Keratinocyte (primary cell): ENCODE measurements at places on chromosomes 2 and 18.

DNA sequence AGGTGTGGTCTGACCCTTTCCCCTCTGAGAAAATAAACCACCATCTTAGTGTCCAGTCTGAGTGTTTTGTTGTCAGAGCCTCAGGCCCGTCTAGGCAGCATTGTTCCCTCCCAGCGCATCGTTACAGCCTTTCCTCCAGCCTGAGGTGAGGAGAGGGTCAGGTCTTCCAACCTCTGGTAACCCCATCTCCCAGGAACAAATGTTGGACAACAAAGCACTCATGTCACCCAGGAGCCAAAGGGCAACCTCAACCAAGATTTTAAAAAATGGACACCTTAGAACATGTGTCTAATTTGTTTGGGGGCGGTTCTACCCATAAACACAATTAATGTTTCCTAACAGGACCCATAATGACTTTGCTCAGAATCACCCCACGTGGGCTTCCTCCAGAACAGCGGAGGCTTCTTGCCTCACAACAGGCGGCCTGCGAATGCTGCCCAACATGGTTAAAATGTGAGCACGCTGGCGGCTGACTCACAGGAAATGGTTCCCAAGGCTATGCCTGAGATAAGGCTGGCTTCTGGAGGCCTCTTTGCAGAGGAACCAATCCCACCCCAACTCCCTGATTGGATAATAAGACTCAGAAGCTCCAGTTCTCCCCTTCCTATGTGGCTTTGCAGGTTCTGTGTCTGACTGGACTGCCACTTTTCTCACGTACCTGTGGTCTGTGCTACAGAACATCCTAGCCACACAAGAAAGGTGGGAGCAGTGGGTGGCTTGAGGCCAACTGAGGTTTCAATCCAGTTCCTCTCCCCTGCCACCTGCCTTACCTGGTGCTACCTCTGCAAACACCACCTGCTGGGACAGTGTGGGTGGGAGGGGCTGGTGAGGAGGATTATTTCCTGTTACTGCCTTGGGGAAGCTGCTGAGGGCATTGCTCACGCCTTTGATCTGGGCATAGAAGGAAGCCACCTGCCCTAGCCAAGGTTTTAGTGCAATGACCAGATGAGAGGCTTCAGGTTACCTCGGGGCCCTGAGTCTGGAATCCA, 108.8 kb downstream of the B3GNT2 start:
- no peak for DNase-seq

DNA sequence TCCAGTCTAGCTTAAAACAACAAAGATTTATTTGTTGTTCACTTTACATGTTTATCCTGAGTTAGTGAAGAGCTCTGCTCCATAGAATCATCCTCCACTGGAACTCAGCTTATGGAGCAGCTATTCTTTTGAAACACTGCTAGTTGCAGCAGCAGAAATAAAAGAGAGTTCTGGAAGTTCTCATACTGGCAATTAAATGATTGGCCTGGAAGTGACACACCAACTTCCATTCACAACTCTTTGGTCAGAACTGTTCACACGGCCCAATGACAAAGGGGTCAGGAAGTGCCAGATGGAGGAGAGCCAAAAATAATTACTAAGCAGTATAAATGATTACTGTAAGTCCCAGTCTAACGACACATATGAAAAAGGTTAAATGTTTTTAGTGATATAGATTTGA, 39.1 kb downstream of the FBXO11 start:
- no peak for DNase-seq

DNA sequence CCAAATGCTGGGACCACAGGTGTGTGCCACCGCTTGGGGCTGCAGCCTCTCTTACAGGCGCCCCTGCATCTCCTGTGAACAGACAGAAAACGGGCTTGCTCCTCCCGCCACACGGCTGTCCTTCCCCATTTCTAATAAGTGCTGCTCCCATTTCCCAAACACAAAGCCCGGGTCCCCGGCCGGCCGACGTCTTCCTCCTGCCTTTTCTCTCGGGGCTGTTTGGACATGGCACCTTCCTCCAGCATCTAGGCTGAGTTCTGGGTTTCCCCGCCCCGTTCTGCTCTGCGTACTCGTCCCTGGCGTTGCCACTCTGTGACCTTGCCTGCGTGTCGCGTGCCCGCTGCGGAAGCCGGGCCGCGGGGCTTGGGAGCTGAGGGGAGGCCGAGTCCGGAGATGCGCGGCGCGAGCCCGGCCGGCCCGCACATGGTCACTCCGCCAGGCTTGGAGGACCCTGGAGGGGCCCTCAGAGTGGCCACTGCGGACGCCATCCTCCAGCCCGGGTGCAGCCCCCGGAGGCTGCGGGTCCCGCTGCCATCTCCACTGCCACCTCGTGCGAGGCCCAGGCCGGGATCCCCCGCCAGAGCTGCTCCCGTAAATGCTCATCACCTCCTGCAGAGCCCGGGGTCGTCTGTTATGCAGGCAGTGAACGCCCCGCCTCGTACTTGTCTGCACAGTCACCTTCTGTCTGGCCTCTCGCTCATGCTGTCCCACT, 26.3 kb downstream of the PRELID3A start:
- no peak for DNase-seq

DNA sequence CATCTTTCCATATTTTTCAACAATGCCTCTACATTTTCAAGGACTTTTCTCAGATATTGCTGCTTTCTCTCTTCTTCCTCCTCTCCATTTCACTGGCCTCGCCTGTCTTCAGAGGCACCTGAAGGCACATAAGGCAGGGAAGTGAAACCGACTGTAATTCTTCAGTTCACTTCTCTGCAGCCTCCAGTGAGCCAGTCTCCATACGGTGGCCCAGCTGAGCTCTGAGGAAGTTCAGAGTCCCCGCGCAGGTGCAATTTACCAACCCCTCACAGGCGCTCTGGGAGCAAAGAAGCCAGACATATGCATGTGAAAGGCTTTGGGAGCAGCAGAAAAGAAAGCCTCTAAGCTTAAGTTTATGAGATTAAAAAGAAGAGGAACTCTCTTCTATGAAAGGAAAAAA, 12.4 kb downstream of the KLHL14 start:
- DNase-seq = no peak

DNA sequence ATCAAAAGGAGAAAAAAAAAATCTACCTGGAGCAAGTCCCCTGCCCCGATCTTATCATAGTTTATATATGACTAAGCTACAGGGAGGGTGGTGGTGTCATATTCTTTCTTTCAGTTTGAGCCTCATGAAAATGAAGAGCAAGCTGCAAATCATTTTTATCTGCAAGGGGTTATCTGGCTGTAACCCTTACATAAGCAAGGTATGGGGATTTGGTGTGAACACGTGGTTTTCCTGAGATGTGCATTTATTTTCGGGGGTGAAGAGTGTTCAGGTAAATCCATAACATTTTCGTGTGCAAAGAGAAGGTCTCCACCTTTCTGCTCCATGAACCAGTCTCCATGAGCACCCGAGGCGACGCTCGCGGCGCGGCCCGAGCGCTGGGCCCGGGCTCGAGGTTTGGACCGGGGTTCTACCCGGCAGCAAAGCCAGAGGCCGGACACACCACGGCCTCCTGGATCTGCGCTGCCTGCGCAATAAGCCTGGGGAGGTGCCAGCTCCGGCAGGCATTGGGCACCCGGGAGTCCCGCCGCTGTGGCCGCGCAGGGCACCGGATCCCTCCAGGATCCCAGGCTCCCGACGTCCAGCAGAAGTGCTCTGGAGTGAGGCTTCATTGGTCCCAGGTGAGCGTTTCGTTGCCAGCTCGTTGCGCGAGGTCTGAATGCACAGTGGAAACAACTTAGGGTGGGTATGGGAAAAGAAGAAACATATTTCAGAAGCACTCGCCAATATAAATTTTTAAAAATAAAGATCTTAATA, 36.1 kb upstream of the GPD2 start:
- peak; percentile 9 for DNase-seq

DNA sequence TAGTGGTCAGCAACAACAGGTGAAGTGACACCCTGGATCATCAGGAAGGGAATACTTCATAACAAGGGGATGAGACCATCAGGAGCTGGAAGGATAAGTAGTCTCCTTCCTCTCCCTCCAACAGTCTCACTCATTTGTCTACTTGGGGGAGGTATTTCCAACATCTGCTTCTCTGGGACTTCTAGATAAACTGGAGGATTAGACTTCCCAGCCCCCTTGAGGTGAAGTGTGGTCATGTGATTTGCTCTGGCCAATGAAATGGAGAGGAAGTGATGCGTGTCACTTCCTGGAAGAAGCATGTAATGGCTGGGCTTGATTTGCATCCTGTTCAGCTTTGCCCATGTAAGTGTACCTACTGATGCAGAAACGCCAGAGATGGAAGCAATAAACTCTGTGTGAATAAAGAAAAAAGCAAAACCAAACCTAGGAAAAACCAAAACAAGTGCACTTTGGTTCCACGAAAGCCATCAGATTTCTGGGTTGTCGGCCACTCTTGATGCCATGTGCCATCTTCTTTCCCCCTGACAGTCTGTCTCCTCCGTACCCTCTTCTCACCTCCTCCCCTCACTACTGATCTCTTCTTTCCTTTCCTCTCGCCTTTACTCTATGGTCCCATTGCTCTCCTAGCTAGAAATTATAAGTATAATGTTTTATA, 76.1 kb upstream of the DNMT3A start:
- DNase-seq = no peak

DNA sequence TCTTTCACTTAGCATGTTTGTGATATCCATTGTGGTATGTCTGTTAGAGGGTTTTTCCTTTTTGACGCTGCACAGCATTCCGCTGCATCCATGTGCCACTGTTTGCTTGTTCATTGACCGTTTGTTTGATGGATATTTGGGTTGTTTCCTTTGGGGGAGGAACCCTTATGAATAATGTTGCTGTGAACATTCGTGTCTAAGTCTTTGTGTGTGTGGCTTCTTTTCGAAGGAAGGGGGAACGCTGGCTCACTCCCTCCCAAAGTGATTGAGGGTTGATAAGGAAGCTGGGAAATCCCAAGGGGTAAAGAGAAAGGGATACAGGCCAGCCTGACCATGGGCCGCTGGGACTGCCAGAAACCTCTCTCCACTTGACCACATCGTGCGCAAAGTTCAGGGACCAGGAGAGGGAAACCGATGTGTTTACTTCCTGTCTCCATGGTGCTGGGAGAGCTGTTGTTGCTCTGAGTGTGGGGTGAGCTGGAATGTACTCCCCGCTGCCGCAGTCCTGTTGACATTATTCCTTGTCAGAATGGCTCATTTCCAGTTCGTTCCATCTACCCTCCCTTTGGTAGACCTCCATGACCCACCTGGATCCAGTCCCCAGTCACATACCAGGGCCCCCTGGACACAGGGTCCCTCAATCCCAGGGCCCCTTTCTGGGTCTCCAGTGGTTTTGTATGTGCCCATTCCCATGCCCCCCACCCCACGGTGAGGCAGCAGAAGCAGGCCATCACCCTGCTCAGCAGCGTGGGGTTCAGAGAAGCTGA, 39.6 kb downstream of the HS1BP3 start:
- DNase-seq = no peak

GRCh38 chr2:177394594-177394973, 2.0 kb downstream of the AGPS start:
- no peak for DNase-seq

GRCh38 chr2:177429688-177430325, 37.2 kb downstream of the AGPS start:
- DNase-seq = peak; percentile 55

- DNase-seq = no peak
Measured at GRCh38 chr2:24886126-24886501, 33.9 kb downstream of the ADCY3 start.

DNA sequence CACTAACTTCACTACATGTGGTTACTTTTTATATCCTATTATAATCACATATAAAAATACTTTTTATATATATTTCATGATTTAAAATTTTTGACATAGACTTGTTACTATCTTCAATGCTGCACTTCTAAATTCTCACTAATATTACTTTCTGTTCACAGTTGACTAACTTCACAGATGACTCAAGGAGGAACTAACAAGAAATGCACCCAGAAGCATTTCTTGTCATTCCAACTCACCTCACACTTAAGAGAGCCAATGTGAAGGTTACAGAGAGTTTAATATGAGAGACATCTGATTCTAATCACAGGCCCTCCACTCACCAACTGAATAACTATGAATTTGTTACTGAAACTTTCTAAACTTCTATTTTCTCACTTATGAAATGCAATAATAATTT, 399.8 kb upstream of the SLC8A1 start:
- DNase-seq = no peak

DNA sequence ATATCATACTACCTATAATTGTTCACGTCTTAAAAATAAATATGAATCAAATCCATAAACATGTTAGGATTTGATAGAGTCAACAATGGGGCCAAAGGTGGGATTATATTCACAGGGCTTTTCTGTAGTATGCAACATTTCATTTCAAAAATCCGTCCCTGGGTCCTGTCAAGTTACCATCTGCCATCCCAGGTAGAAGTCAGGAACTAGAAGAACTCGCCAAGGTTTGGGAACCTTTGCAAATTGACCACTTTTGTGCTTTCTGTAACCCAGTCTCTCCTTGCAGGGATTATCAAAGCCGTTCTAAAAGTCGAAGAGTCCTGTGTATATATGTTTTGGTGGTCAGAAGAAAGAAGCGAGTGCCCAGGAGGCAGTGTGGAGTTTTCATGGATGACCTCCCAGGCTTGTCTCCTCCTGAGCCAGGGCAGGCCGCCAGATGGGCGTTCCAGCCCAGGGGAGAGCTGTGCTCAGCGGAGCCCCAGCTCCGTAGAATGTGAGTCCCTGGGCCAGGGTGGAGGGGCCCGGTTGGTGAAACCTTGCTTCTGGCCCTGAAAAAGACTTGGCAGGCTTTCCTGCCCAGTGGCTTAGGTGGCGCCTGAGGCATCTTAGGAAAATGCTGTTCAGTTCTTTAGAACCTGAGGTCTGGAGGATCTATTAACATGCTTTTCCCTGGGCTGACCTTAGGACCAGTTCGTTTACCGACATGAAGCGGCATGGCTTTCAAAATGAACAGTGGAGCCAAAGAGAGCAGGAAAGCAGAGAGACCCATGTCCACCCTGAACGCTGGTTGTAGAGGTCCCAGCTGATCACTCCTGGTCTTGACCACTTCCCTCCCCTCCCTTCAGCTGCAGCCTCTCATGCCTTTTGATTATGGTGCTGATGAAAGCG, 69.2 kb downstream of the LONRF2 start:
- DNase-seq = no peak

- DNase-seq = no peak
Measured at GRCh38 chr2:224997802-224998201, 44.5 kb downstream of the DOCK10 start.

GRCh38 chr18:56296381-56296780, 342.0 kb downstream of the TXNL1 start:
- no peak for DNase-seq

- no peak for DNase-seq
Measured at GRCh38 chr2:71669628-71670429, 216.5 kb downstream of the DYSF start.

GRCh38 chr2:201796478-201796865, 9.9 kb upstream of the CDK15 start:
- DNase-seq = no peak
